Endothelial cell of umbilical vein (primary cell): ENCODE measurements at places on chromosomes 4 and X.
A peak's percentile ranks its signal among the peaks of the same experiment; 100 is the strongest.

GRCh38 chr4:168716406-168717129, 219.7 kb downstream of the PALLD start:
- DNase-seq, result peak; percentile 13
- no peak overlapping the region for H3K27ac ChIP-seq
- peaks cover 6% of the 10 kb centered on the region for H3K4me1 ChIP-seq
- no peaks in the 10 kb centered on the region for H3K27me3 ChIP-seq
- H3K4me3 ChIP-seq, result no peak overlapping the region
- no peaks in the 10 kb centered on the region for H3K36me3 ChIP-seq

GRCh38 chr4:18684932-18685331, 663.4 kb upstream of the LCORL start:
- H3K4me3 ChIP-seq, result no peak overlapping the region
- H3K4me1 ChIP-seq, result peaks cover 2% of the 10 kb centered on the region
- no peaks in the 10 kb centered on the region for H3K27me3 ChIP-seq
- peak; percentile 18 for DNase-seq

- no peak overlapping the region for H3K27ac ChIP-seq
- H3K27me3 ChIP-seq, result no peaks in the 10 kb centered on the region
- H3K36me3 ChIP-seq, result no peaks in the 10 kb centered on the region
- no peaks in the 10 kb centered on the region for H3K4me1 ChIP-seq
- no peak overlapping the region for H3K4me3 ChIP-seq
These were observed 620.4 kb downstream of the KCNIP4 start for GRCh38 chr4:21327976-21328700.

GRCh38 chr4:15250021-15250441, 177.8 kb upstream of the C1QTNF7 start:
- H3K36me3 ChIP-seq, result no peaks in the 10 kb centered on the region
- H3K27ac ChIP-seq, result no peak overlapping the region
- no peaks in the 10 kb centered on the region for H3K27me3 ChIP-seq
- H3K4me1 ChIP-seq, result no peaks in the 10 kb centered on the region

- H3K27ac ChIP-seq, result no peak overlapping the region
- no peaks in the 10 kb centered on the region for H3K4me1 ChIP-seq
- no peaks in the 10 kb centered on the region for H3K36me3 ChIP-seq
- DNase-seq, result no peak
These were observed 83.4 kb upstream of the LRPAP1 start for GRCh38 chr4:3615386-3616286.

DNA sequence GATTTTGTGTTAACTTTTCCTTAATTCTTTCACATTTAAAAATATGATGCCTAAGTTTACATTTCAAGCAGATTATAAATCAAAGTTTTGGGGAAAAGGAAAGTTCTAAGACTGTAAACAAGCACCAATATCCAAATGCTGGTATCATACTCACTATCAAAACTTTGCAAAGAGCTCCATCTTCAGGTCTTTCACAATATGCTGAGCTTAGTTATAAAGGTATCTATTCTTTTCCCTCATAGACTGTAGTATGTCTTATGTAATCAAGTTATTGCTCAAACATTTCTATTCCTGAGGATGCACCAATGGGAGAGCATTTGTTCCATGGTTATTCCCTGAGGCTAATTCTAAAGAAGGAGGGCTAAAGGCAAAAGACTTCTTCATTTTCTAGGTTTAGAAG, 207.9 kb upstream of the FAM241A start:
- no peaks in the 10 kb centered on the region for H3K36me3 ChIP-seq
- H3K4me1 ChIP-seq, result no peaks in the 10 kb centered on the region
- H3K27me3 ChIP-seq, result peaks cover 12% of the 10 kb centered on the region
- DNase-seq, result peak; percentile 10
- H3K27ac ChIP-seq, result no peak overlapping the region

- no peak for DNase-seq
- H3K4me3 ChIP-seq, result no peak overlapping the region
These were observed 637.8 kb downstream of the RAB28 start for GRCh38 chr4:12846368-12846767.

GRCh38 chr4:94332983-94333590, 9.5 kb downstream of the HPGDS start:
- H3K4me3 ChIP-seq, result no peak overlapping the region
- no peak overlapping the region for H3K27ac ChIP-seq
- no peaks in the 10 kb centered on the region for H3K36me3 ChIP-seq
- no peaks in the 10 kb centered on the region for H3K4me1 ChIP-seq

DNA sequence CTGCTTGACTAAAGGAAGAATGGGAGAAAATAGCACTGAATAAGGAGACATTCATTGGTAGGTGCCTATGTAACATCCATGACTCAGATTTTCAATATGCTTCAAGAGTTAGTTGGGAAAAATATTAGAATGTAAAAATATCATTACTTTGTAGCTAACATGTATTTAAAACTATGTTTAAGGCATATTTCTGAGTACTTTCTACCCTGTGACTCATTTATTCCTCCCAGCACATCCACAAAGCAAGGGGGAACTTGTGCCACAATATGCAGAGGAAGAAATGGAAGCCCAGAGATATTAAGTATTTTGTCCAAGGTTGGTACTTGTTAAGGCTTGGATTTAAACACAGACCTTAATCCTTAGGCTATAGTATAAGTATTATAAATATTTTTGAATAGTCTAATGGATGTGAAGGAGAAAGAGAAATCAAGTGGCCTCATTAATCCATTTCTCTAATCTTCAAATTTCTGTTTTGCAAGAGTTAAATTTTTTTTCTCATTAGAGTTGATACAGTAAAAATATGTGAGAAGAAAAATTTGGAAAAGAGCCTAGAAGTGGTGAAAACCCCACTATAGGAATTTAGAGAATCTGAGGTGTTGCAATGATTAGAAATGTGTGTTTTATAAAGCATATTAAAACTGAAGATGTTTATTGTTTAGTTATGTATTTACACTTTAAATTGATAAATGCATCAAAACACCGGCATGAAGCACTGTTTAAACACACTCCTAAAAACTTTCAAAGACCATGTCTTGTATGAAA, 149.3 kb upstream of the GYPA start:
- no peak overlapping the region for H3K4me3 ChIP-seq
- DNase-seq, result no peak
- H3K27ac ChIP-seq, result no peak overlapping the region
- no peaks in the 10 kb centered on the region for H3K27me3 ChIP-seq

DNA sequence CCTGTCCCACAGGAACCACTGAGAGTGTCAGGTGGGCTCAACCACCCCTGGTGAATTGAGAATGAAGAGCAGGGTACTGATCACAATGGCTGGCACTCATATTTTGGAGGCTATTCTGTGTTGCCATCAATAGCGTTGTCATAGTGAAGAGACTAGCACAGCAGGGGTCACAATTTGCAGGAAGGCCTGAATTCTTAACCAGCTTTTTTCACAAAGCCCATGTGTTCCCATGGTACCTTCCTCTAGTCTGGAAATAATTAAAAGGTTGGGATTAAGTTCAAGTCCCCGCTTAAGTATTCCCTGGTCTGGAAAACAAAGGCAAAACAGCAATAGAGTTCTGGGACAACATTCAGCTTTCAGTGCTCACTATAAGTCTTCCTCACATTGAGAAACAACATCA, 1051.7 kb downstream of the C4orf33 start:
- no peak overlapping the region for H3K27ac ChIP-seq
- H3K4me1 ChIP-seq, result no peaks in the 10 kb centered on the region
- no peak overlapping the region for H3K4me3 ChIP-seq
- no peaks in the 10 kb centered on the region for H3K27me3 ChIP-seq

DNA sequence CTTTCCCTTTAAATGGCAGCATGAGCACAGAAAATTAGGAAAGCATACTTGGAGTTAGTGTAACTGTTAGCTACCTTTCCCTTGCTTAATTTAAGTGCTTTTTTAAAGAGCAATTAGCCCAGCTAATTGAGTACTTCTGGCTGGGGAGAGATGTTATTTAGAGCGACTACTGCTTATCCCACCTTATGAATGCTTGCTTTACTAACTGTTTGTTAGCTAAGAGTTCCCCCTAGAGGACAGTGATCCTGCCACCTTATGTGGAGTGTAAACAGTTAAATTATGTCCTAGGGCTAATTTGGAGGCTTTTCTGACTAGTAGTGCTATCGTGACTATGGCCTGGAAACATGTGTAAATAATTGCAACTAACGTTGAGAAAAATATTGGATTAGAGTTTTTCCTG, 909.4 kb downstream of the FSTL5 start:
- H3K4me3 ChIP-seq, result no peak overlapping the region
- DNase-seq, result no peak
- no peaks in the 10 kb centered on the region for H3K27me3 ChIP-seq
- no peaks in the 10 kb centered on the region for H3K36me3 ChIP-seq
